ENCODE measurements at places on chromosomes 4 and X.

DNA sequence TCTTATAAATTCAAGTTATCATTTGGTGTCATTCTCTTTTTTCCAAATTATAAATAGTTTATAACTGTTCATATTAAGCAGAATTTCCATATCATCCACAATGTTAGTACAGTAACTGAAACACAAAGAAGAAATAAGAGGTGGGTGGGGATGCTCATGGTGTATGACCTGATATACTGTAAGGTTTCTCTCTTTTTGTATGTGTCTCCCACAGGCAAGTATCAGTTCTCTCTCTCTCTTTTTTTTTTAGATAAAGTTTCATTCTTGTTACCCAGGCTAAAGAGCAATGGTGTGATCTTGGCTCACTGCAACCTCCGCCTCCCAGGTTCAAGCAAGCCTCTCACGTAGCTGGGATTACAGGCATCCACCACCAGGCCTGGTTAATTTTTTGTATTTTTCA lies 43.7 kb upstream of the UGT2A3 start:
- DNase-seq: no peak

- DNase-seq: no peak
Observed at GRCh38 chr4:78584863-78585547, 33.4 kb downstream of the ANXA3 start.

- peak; percentile 16 for DNase-seq
Observed at GRCh38 chrX:154751203-154751668, 359 bp upstream of the GAB3 start.

DNA sequence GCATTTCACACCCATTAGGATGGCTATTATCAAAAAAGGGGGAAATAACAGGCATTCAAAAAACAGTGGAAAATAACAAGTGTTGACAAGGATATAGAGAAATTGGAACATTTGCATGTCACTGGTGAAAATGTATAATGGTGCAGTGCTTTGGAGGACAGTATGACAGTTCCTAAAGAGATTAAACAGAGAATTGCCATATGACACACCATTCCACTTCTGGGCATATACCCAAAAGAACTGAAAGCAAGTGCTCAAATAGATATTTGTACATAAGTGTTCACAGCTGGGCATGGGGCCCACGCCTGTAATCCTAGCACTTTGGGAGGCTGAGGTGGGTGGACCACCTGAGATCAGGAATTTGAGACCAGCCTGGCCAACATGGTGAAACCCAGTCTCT lies 348.1 kb downstream of the NR3C2 start:
- no peak for DNase-seq

DNA sequence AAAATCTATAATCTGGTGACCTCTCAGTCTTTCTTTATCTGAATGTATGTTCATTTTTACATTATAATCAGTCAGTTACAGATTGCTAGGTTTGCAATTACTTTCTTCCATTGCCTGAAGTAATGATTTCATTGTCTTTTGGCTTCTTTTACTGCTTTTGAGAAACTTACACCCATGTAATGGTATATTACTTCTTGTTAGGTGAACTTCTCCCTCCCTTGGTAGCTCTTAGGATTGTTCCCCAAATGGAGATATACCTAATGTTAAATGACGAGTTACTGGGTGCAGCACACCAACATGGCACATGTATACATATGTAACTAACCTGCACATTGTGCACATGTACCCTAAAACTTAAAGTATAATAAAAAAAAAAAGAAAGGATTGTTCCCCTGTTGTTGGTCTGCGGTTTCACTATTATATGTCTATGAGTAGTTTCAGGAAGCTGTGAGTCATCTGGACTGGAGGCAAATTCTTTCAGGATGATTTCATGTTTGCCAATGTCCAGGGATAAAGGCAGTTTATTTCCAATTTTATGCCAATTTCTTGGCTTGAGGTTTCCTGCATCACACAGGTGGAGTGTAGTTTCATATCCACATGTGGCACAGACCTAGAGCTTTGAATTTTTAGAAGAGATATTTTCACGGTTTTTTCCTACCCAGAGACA lies 21.8 kb downstream of the SPANXC start:
- no peak for DNase-seq

DNA sequence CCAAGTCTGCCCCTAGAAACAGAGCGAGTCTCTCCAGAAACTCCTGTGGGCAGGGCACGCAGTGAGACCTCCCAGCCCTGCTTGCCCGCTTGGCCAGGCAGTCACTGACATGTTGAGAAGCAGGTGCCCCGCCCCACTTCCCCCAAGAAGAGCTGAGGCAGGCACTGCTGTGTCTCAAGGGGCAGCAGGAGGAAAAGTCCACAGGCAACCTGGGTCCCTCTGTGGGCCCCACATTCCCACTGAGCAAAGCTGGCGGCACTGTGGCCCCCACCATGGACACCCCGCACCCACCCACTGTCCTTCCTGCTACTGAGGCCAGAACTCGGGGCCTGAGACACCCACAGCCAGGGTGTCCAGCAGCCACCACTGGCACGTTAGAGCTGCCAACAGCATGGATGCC lies 137.3 kb upstream of the NKX1-1 start:
- DNase-seq: no peak

- DNase-seq: no peak
Observed at GRCh38 chrX:149461746-149462145, 43.4 kb downstream of the IDS start.

DNA sequence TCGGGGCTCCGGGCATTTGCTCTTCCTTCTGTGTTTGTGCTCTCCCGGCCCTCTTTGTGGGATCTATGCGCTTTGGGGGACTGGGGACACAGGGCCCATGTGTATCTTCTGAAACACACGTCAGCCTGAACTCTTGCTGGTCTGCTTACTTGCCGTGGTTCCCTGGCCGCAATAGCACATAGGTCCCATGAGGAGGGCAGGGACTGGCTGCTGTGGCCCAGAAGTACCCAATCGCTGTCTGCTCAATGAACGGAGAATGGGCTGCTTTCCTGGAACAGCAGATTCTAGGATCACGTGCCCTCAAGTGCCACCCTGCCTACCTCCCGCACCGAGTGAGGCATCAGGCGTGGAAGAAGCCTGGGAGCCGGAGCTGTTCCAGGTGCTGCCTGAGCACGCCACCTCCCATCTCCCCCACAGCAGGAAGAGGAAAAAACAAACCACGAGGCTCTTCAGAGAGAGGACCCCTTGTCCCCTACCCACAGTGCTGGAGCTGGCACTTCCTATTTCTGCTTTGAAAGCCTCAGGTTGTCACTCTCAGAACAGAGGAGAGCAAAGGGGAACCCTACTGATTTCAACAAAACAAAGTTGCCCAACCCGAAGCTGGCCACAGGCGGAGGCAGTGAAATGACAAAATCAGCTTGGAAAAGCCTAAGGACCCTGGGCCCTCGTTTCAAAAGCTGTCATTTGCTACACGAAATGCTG lies 3.8 kb downstream of the G6PD start:
- no peak for DNase-seq

DNA sequence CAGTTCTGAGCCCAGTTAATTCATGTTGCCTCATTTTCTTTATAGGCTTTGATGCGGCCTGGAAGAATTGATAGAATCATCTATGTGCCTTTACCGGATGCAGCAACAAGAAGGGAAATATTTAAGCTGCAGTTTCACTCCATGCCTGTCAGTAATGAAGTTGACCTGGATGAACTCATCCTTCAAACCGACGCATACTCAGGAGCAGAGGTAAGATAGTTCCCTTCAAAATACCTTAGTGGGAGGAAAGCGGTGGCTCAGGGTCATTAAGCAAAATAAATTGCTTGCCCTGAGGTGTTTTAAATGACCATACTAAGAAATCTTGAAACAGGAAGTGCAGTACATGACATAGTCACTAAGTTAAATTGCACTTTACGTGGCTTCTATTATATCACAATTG lies 140.6 kb upstream of the SPRY1 start:
- no peak for DNase-seq

DNA sequence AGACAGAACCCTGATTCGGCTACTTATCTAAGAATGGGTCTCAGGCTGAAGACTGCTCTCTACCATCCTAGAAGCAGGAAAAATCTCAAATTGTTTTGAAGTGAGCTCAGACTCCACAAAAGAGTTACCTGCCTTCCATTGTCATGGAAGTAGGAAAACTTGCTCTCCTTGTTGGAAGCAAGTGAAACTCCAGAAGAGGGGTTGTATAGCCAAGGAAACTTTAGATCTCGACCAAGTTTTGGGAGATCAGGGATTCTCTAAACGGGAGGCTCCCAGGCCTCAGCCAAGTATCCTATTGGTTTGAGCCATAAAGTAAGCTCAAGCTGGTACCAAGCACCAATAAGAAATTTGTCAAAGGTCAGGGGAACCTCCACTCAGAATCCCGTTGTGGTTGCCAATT lies 9.2 kb upstream of the FHDC1 start:
- DNase-seq: no peak

GRCh38 chrX:11462648-11463047 lies 169.4 kb downstream of the AMELX start:
- DNase-seq: no peak

DNA sequence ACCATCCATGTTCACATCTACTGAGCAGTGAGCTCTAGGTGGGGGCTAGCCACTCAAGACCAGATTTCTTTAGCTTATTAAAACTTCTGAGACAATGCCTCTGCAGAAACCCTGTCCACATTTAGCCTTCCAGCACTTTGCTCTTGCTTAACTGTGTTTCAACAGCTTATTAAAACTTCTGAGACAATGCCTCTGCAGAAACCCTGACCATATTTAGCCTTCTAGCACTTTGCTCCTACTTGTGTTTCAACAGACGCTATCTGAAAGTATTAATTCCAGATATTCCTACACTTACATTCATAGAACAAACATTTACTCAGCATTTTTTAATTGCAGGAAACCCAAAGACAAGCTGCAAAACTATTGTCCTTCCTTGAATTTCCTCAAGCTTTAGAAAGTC lies 91.9 kb downstream of the SEL1L3 start:
- no peak for DNase-seq

DNA sequence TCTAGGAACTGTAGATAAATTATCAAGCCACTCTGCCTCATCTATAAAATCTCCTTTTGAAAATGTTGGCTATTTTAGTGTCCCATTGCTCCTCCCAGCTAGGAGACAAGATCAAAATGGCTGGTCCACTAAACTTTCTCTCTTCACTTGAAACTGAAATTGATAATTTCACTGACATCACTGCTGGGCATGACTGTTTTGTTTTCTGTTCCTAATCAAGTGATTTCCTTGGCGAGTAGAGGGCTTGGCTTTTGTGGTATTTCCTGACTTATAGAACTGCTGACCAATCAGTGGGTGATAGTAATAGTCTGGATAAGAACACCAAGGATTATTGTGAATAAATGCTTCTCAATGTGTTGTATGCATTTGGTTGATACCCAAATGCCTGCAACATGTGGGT lies 2152.9 kb downstream of the ARAP2 start:
- DNase-seq: no peak

DNA sequence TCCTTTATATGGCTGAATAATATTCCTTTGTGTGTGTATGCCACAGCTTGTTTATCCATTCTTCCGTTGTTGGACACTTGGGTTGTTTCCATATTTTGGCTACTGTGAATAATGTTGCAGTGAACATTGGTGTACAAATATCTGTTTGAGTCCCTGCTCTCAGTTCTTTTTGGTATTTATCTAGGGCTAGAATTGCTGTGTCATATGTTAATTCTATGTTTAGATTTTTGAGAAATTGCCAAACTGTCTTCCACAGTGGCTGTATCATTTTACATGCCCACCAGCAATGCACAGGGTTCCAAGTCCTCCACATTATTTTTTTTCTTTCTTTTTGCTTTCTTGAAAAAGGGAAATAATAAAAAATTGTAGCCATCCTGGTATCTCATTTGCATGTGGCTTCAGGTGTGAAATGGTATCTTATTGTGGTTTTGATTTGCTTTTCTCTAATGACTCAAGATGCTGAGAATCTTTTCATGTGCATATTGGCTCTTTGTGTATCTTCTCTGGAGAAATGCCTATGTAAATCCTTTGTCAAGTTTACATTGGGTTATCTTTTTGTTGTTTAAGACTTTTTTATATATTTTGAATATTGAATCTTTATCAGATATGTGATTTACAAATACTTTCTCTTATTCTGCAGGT lies 129.7 kb downstream of the RAPGEF2 start:
- no peak for DNase-seq

- no peak for DNase-seq
Observed at GRCh38 chr4:116796022-116796421, 289.4 kb downstream of the TRAM1L1 start.

- no peak for DNase-seq
Observed at GRCh38 chr4:121599049-121599448, 97.7 kb downstream of the ANXA5 start.

DNA sequence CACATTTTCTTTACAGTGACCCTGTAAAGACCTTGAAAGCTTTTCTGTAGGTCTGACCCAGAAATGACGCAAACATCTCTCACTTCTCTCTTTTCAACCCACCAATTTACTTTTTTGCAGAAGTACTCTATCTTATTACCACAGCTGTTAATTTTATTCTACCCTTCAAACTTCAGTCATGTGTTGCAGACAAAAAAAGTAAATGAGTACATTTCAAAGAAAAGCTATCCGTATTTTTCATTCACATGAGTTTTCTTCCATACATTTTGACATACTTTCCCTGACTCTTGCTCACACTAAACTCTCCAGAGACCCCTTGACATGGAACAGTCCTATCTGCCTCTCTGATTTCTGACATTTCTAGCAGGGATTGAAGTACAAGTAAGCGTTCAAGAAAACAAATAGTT lies 51.7 kb downstream of the SLC7A11 start:
- no peak for DNase-seq
